Smooth muscle cell of bladder (primary cell): ENCODE measurements at places on chromosomes 5 and 9. TPM values are rescaled to one million over a fixed set of nuclear protein-coding genes. Genes with fewer than 3 reads are reported as not detected.

Gene SLC46A2
- total RNA-seq: not detected in 2 replicates

Gene CLK4
- total RNA-seq: 25.0 and 27.8 TPM in 2 replicates

Gene BAAT
- not detected in 2 replicates for total RNA-seq

Gene CDKN2B-AS1
- total RNA-seq: 3.6 and 4.8 TPM in 2 replicates

Gene SPATA6L
- total RNA-seq: 0.28 and 0.43 TPM in 2 replicates

Gene PHYHD1
- 6.4 and 7.6 TPM in 2 replicates for total RNA-seq

Gene BHMT
- total RNA-seq: not detected in 2 replicates
